CD14-positive monocyte (primary cell): ENCODE measurements at places on chromosomes 11 and 22. TPM values are rescaled to one million over a fixed set of nuclear protein-coding genes. Genes with fewer than 3 reads are reported as not detected.

Gene OR52A1
- not detected in 2 replicates for polyA plus RNA-seq

Gene PLA2G3
- not detected in 2 replicates for polyA plus RNA-seq

Gene NXPE2
- not detected in 2 replicates for polyA plus RNA-seq

Gene C1QTNF4
- polyA plus RNA-seq: 0.84 and 1.7 TPM in 2 replicates

GRCh38 chr11:95119361-95120060 is 29.9 kb downstream of the ENDOD1 start:
- no peak for DNase-seq

DNA sequence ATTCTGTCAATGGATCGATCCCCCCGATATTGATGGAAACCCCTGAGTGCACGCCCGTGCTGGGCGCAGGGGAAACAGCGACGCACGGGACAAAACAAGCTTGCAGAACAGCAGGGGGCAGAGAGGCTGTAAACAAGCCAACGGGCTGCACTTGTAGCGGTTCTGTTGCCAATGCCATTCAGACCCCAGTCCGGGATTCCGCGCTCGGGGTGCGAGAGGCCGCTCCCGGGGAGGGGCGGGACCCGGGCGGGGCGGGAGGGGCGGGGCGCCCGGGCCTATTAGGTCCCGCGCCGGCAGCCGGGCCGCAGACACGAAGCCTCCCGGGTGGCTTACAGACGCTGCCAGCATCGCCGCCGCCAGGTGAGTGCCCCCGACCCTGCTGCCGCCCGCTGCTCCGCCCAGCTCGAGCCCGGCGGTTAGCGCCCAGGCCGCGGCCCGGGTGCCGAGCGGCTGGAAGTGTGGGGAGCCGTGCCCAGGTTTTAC is at the start of gene BIK:
TSS of gene BIK (plus strand) at position 307 of the 483 bp plus-strand sequence. CDS start 13,273 bp downstream, outside the sequence.
- peak; percentile 53 for DNase-seq
